ENCODE measurements at places on chromosomes 3 and 15.

GRCh38 chr3:124763644-124764358 lies 33.5 kb downstream of the UMPS start:
- DNase-seq = no peak

DNA sequence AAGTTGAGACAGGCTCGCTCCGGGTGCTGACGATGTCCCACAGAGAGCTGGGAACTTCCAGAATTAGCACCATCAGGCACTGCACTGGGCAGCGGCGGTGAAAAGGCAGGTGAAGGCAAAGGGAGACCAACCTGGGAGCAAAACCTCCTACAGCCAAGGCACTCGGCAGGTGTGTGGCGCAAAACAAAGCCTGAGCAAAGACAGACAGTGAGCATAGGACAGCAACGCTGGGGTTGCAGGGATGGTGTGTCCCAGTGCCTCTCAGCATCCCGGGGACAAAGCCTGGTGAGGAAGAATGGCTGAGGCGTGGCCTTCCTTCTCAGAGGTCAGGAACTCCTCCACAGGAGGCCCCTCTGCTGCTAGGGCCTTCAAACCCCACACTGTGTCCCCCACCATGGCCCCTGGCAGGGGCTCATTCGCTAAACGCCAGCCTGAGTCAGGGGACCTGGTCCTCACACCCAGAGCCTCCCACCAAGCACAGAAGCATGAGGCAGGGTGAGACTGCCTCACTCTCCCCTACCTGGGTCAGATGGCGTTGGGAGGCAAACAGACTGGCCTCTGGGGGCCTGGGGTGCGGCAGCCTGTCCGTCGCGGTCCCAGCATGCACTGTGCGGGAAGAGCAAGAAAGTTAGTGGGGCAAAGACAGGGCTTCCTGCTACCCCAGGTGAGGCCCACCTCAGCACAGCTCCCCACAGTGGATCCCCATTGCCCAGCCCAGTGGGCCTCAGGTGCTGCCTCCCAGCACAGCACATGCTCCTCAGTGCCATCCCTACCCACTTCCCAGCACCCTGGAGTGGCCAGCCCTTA lies 44.1 kb upstream of the LINGO1 start:
- no peak for DNase-seq

DNA sequence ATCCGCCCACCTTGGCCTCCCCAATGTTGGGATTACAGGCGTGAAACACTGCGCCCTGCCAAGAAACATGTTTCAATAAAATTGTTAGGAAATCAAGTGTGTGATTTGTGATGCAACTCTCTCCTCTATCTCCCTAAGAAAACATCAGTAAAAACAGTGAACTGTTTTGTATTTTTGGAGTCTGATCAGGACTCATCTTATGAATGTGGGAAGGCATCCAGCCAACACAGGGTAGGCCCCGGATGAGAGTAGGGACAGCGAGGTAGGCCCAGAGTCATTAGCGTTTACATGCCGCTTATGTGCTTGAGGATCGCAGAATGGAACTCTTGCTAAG lies 884 bp upstream of the GLYCTK start:
- no peak for DNase-seq

GRCh38 chr15:25761971-25762662 lies 101.0 kb downstream of the ATP10A start:
- no peak for DNase-seq

GRCh38 chr3:140219923-140220452 lies 285.0 kb downstream of the CLSTN2 start:
- no peak for DNase-seq

DNA sequence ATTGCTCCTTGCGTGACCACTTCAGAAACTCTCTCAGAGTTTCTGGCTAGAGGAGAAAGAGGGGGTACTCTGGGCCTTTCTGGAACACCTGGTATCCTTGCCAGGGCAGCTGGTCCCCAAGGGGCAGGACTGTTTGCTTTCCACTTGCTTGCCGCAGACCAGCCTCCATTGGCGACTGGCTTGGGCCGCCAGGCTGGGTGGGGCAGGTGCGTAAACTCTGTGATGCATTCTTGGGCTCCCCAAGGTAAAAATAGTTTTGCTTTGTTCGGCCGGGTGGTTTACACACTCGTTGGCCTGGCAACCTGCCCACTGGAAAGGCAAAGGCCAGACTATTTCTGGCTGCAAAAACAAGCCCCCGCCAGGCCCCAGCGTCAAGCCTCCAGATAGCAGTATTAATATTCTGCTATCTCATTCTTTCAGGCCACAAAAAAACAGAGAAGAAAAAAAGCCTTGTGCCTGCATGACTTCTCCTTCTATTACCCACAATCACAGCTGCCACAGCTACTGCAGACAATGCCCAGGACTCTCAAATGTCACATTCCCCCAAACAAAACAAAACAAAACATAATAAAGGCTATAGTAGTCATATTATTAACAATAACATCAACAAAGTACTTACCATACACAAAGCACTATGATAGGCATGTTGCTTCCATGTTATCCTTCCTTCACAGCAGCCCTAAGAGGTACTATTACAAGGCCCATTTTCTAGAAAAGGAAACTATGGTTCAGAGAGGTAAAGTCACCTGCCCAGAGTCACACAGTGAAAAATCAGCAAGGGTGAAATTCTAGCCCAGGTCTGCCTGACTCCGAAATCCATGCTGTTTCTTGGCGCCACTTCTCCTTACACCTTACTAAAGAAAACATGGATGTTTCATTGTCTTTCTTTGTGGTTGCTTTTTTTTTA lies 14.0 kb upstream of the SSUH2 start:
- DNase-seq = no peak

- DNase-seq = no peak
These were observed 250.0 kb upstream of the SLCO3A1 start for GRCh38 chr15:91603384-91604080.

- DNase-seq = no peak
These were observed 195.5 kb downstream of the LPP start for GRCh38 chr3:188349351-188349901.

DNA sequence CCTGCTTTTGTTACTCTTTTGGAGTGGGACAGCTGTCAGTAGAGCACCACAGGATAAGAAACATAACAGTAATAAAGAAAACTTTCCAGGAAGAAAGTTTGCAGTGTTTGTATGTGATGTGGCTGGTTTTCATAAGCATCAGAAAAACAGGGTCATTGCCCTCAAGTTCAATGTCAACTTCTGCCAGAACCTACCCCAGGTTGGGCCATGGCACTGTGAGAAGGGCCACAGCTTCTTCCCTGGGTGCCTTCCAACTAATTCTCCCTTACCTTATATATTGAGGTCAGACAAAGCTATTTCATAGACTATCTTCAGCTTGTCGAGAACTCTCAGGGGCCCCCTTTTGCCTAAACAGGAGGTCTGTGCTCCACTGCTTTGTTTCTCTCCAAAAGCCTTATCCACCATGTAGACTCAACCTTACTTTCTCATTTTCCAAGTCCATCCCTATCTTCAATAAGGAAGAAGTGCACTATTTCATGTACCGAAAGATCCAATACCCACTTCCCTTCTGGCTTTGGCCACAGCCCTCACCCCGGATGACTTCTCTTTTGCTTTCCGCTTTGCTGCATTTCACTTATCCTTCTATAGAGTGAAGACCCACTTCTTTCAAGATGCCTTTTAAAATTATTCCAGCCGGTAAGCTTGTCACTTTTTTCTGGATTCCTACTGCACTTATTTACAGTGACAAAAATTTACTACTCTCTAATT lies 38.2 kb upstream of the PLCL2 start:
- no peak for DNase-seq

GRCh38 chr3:12143949-12144504 lies 14.7 kb downstream of the TIMP4 start:
- no peak for DNase-seq
